MCF 10A (cell line): ENCODE measurements at places on chromosomes 1 and 21. TPM values are rescaled to one million over a fixed set of nuclear protein-coding genes. Genes with fewer than 3 reads are reported as not detected.

The SPAG17 gene
- not detected in 2 replicates for total RNA-seq

The SH2D5 gene
- total RNA-seq = 14.0 and 14.6 TPM in 2 replicates

The ADGRL4 gene
- 0.21 TPM in 1 of 2 replicates, not detected in the other for total RNA-seq

The FCRL6 gene
- not detected in 2 replicates for total RNA-seq

The HYI gene
- 14.5 and 23.0 TPM in 2 replicates for total RNA-seq

The FAM177B gene
- total RNA-seq = 0.74 TPM in 1 of 2 replicates, not detected in the other

The AKR1A1 gene
- 108 and 142 TPM in 2 replicates for total RNA-seq

GRCh38 chr1:115507901-115508300, 133.9 kb upstream of the VANGL1 start:
- DNase-seq = no peak

DNA sequence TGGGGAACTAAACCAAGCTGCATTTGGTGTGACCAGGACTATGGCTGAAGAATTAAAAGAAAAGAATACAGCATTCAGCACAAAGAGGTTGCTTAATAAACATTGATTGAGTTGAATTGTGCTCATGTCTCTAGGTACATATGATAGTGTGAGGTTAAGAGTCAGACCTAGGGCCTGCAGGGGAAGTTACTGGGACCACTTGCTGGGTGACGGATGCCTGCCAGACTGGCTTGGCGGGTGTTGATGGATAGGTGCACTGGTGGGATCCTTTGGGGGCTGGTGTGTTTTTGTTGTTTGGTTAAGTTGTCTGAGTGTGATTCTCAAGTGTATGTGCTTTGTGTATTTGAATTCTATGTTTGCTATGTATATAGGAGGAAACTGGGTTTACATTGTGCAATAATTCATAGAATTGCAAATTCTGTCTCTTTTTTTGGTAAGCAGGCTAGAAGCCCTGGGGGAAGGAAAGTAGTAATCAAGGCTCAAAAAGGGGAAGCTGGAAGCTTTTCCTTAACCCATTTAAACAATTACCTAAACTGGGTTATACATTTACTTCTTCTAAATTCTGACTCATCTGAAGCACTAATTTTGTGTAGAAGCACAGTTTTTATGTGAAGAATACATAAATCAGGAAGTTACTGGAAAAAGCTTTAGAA, 1.8 kb downstream of the CD101 start:
- peak; percentile 14 for DNase-seq

DNA sequence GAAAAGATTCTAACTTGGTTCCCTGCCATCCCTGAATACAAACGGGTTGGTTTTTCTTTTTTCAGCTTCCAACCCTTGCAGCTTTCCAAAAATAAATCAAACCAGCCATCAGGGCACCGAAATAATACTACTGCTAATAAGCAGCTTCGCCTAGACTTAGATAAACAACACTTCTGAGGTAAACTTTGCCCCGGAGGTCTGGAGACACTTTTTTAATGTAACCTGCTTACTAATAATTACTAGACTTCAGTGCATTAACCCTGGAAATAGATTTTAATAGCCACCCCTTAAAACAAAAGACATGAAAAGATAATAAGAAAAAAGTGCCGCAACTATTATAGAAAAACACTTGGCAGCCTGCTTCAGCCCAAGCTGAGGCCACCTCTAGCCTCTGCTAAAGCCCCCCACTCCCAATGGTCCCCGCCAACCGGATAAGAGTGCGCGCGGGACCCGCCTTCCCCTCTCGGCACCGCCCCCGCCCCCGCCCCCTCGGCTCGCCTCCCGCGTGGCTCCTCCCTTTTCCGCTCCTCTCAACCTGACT, 405 bp upstream of the GADD45A start:
- DNase-seq = no peak

DNA sequence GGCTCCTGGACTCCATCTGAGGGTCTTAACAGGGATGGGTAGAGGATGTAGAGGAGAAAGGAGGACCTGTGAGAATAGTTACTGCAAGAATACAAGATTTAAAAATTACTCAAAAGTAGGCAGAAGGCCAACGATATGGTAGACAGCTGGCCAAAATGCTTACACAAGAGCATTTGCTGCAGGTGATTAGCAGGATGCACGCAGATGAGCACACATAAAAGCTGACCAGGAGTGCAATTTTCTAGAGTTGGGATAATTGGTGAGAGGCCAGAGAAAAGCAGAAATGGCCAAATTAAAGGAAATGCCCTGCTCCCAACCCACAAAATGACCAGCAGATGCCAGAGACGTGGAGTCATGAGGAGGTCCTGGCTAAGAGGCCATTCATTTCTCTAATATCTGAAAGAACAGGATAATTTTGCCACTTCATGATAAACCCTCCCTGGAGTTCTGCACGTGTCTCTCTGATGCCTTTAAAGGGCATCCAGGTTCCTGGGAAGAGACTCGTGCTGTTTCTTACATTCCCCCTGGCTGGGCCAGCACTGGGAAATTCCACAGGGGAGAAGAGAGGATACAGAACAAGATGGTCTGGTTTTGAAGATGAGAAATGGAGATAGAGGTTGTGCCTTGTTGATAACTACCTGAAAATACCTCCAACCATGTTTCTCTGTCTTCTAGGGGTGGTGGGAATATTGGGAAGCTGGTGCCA, 62.3 kb upstream of the KCNA3 start:
- no peak for DNase-seq

GRCh38 chr1:211684791-211685190, 9.4 kb upstream of the NEK2 start:
- no peak for DNase-seq

GRCh38 chr1:180387413-180387812, 115.0 kb downstream of the ACBD6 start:
- no peak for DNase-seq

- peak; percentile 88 for DNase-seq
Measured at GRCh38 chr1:203649999-203650836, 23.6 kb downstream of the ATP2B4 start.

DNA sequence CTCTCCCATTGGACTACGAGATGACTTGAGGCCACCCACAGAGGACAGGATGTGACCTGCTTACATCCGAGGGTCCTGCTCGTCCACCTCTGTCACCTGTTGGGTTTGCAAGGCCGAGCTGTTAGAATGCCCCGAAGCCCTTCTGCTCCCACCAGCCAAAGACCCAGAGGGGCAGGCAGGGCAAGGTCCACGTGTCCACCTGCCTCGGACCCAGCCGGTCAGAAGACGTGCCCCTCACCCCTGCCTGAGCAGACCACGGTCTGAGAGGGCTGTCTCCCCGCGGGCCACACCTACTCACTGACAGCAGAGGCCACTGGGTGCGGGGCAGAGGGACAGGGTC, 30.3 kb upstream of the TRAPPC10 start:
- no peak for DNase-seq

DNA sequence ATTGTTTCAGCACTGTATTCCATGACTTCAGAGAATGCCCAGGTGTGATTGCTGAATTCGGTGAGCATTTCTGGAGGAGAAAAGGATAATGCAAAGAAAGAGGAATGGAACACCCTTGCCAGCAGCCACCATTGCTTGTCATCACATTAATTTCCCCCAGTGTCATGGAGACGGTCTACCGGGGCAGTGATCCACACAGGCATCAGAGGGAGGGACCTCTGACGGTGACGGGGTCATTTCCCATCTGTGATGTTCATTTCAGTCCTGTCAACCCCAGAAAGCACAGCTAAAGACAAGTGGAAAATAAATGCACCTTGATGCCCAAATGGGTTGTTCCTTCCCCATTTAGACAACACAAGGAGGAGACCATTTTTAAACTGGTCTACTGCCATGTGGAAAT, 376.4 kb downstream of the PCP4 start:
- DNase-seq = no peak

GRCh38 chr1:18798946-18799345, 60.5 kb downstream of the TAS1R2 start:
- no peak for DNase-seq

- no peak for DNase-seq
Measured at GRCh38 chr1:110111081-110111480, 1.2 kb upstream of the UBL4B start.

DNA sequence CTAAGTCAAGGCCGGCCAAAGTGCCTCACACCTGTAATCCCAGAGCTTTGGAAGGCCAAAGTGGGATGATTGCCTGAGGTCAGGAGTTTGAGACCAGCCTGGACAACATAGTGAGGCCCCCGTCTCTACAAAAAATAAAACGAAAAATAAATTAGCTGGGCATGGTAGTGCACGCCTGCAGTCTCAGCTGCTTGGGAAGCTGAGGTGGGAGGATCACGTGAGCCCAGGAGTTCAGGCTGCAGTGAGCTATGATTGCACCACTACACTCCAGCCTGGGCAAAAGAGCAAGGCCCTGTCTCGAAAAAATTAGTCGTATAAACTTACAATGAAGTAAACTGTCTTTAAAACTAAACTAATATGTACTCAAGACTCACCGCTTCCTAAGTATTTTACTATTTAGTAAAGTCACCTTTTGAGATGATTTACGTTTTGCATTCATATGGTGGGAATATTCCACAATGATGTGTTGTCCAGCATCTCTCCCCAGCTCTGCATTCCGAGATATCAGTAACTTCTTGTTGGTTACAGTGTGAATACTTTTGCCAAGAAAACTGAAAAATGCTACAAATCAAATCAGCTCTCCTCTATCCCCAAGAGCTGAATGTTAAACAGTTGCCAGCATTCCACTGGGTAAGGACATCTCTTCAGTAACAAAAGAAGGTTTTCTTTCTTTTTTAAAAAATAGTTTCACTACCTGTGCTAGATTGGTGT, 84.9 kb upstream of the C21orf91 start:
- no peak for DNase-seq

DNA sequence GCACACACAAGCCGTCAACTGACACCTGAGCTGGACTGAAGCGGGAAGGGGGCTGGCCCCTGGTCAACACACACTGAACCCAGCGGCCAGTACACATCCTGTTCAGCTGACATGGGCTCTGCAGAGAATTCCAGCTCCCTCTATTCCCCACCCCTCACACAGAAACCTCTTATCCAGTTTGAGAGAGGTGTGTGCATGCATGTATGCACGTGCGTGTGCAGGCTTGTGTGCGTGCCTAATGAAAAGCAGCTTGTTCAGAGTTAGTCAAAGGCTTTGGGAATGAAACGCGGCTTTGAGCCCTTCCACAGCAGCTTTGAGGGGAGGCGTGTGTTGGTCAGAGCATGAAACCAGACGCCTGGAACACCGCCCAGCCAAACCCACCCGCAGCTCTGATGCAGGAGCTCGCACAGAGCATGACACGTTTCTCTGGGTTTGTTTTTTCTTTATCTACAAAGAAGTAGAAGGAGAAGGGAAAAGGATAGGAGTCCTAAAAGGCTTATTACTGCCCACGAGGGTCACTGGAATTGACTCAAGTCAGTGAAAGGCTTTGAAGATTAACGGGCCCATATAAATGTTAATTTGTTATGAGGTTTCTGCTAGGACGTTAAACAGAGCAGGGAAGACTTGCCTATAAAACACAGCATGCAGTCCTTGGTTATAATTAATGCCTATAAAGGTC, 184.2 kb downstream of the ETS2 start:
- no peak for DNase-seq

- no peak for DNase-seq
Measured at GRCh38 chr1:235607284-235607683, 42.3 kb downstream of the GNG4 start.

DNA sequence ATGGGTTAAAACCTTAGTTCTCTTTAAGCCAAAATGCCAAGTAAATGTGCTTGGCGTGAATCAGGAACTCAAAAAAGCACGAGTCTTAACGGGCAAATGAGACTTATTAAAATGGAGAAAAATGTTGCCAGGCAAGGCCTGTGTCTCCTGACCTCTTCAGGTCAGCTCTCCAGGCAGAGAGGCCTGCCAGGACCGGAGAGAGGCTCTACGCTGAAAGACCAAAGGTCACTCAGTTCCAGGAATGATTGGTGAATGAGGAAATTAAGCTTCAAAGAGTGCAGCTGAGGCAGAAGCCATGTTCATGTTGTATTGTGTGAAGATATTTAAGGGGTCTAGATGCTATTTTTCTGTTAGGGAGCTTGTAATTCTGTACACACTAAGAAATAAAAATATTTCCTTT, 66.6 kb downstream of the SPAG17 start:
- no peak for DNase-seq

DNA sequence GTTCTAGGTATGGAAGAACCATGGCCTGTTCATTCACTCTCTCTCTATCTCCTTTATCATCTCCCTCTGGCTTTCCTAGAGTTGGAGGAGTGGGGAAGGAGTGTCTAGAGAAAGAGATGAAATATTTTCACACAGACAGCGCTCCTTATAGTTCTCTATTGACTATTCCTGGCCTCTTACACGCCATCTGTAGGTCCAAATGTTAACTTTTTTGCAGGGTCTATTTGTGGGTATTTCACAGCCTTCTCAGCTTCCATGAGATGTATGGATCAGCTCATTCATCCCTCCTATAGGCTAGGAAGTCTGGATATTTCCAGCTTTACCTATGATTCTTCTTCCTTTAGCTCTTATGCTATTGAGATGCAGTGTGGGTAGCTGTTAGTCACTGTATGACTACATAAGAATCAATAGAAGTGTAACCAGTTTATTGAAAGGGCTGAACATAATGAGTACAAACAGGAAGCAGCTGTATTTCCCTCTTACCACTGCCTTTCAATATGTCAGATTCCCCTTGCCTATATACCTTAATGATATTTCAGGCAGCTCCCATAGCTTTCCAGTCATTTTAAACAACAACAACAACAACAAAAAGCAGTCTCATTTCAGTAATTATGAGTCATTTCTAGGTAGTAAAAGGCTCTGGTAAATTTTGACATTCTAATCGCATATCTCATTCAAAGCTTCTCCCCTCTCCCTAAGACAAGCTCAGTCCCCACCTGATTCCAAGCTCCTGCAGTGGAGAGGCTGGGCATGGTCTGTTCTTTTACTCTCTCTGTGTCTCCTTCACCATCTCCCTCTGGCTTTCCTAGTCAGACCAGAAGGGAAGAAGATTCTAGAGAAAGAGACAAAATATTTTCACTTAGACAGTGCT, 149.5 kb downstream of the TTLL7 start:
- no peak for DNase-seq

GRCh38 chr1:232192781-232193450, 437.0 kb downstream of the SIPA1L2 start:
- DNase-seq = peak; percentile 55

DNA sequence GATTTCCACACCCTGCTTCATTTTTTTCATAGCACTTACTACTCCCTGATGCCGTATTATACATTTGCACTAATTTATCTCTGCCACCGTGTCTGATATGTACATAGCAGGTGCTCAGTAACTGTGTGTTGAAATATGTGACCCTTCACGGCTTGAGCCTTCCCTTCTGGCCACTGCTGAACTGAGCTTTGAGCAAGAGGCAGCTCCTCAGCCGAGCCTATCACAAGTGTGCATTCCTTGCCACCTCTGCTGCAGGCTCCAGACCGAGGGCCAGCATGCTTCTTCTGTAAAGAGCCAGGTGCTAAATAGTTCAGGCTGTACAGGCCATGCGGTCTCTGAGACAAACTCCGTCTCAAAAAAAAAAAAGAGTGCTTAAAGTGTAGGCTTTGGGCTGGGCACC, 22.6 kb downstream of the PLEKHM2 start:
- DNase-seq = no peak

- DNase-seq = no peak
Measured at GRCh38 chr1:228359613-228360532, 46.8 kb downstream of the TRIM11 start.

GRCh38 chr1:38628241-38628640, 231.3 kb downstream of the RRAGC start:
- no peak for DNase-seq

- peak; percentile 39 for DNase-seq
Measured at GRCh38 chr1:226687426-226687825, 51.7 kb downstream of the ITPKB start.

GRCh38 chr1:77652268-77652667, 30.2 kb downstream of the ZZZ3 start:
- DNase-seq = no peak
